Activated naive CD4-positive, alpha-beta T cell (primary cell): ENCODE measurements at places on chromosomes 4 and X.

- no peak for DNase-seq
Observed at GRCh38 chr4:159516556-159517140, 413.8 kb downstream of the RAPGEF2 start.

GRCh38 chr4:74874753-74875367 lies 58.1 kb upstream of the PARM1 start:
- no peak for DNase-seq

GRCh38 chr4:17324386-17324830 lies 187.5 kb downstream of the QDPR start:
- peak; percentile 6 for DNase-seq

DNA sequence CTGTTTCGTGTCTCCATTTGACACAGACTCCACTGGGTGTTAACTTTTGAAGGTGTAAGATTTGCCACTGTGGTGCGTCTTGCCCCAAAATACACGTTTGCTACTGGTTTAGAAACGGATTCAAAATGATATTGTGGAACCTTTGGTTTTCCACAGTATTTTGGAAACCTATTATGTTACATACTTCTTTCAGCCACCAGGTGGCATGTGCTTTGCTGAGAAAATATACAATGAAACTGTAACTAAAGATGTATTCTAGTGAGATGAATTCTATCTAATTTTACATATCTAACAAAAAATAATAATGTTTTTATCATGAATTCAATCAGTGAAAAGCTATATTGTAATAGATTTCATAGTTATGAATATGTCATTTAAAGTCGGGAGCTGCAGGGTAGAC lies 28.4 kb upstream of the SLITRK4 start:
- no peak for DNase-seq

DNA sequence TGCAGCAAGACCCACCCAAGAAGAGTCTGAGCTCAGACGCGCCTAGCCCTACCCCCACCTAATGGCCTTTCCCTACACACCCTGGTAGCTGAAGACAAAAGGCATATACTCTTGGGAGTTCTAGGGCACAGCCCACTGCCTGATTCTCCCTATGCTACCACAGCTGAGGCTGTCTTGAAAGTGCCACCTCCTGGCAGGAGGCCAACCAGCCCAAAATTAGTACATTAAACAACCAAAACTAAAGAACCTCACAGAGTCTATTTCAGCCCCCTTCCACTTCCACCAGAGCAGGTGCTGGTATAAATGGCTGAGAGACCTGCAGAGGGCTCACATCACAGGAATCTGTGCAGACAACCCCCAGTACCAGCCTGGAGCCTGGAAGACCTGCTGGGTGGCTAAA lies 119.1 kb downstream of the HMGN5 start:
- DNase-seq: no peak

DNA sequence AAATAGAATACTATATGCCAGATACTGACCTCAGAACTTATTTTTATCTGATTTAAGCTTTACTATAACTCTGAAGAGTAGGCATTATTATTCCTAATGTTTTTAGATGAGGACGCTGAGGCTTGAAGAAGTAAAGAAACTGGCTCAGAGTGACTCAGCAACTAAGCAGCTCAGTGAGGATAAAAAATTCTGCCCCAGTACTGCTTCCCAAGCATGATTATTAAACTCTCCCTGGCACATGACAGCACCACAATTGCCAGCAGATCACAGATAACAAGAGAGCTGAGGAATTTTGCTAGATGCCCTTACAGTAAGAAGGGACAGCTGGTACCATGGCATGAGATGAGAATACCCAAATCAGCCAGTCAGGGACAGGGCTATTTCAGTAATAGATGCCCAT lies 219.4 kb downstream of the NKX6-1 start:
- DNase-seq: no peak

DNA sequence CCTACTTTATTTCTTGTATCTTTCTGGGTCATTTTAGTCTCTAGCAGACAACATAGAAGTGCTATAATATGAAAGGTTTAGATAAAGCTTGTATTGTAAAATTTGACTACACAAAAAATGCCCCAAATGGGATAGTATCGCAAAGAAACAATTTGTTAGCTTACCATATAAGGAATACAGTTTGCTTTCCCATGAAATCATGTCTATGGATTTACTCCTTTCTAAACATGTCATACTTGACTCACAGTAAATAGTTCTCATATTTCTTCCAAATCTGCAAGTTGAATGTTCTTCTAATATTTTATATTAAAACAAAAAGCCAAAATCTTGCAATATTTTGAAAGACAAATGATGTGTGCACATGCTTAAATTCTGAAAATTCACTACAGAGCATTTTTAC lies 103.9 kb downstream of the PPA2 start:
- no peak for DNase-seq

GRCh38 chr4:76596713-76597112 lies 161.7 kb downstream of the SHROOM3 start:
- no peak for DNase-seq

DNA sequence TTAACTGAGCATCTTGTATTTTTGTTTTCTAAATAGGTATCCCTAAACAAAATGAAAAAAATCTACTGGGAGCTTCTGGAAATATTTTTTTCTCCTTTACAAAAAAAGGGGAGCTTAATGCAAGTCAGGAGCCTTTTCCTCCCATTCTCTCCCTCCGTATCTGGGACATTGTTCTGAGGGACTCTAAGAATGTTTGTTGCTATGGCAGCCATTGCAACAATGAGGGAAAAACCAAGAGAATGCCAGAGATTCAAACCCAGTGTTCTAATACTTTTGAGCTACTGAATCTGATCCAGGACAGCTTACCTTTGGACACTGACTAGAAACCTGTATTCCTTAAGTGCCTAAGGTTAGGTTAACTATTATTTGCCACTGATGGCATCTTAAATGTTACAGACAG lies 485.7 kb upstream of the HS3ST1 start:
- DNase-seq: no peak

DNA sequence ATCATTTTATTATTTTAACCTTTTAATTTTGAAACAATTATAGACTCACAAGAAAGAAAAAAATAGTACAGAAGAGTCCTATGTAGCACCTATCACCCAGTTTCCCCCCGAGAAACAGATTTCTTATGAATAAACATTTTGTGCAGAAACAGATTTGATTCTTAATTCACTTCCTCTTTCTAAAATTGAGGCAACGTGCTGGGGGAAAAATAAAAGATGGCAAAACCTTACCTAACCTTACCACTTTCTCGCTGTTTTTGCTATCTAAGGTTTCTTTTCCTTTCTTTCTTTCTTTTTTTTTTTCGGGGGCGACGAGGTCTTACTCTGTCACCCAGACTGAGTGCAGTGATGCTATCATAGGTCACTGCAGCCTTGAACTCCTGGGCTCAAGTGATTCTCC lies 4.3 kb upstream of the CLNK start:
- DNase-seq: no peak

DNA sequence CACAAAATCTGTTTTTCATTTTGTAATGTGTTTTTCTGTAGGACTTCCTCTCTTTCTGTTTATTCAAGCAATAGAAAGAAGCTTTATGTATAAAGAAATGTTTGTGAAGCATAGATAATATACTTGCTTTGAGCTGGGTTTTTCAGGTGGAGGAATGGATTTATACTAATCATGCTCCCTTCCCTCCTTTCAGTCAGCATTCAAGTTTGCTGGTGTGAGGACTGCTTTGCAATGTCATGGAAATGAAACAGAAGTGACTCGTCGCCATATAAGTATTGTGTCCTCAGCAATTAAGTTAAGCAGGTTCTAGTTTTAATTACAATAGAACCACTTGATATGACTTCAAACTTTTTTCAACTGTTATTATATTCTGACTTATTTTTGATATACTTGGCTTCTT lies 1447.1 kb downstream of the PCDH19 start:
- no peak for DNase-seq

- DNase-seq: no peak
Observed at GRCh38 chr4:122038896-122039295, 87.0 kb upstream of the TRPC3 start.

DNA sequence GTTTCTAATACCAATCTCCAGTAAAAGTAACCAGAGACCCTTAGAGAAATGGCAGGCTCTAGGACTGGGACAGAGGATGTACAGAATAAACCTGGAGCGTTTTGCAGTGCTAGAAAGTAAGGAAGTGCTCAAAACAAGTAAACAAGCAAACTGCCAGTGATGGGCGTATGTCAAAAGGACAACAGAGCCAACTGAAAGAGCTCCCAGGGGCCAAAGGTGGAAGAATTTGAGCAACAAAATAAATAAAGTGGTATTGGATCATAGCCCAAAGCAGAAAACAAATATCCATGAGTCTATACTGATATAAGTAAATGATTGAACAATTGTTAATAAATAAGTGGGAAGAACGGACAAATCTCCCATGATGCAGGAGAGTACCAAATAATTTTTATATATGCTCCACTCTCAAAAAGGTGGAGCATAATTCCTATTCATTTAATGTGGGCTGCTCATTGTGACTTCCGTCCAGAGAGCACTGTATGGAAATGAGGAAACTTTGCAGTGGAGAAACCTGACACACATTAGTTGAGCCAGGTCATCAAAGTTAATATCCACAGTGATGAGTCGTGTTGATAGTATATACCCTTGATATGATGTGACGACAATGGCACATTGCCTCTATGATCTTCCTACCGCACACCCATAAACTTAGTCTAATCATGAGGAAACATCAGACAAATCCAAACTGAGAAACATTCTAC lies 17.8 kb upstream of the SEPTIN11 start:
- DNase-seq: no peak

- no peak for DNase-seq
Observed at GRCh38 chr4:73451981-73452747, 16.1 kb downstream of the AFP start.

GRCh38 chr4:123673971-123674370 lies 277.4 kb downstream of the SPRY1 start:
- no peak for DNase-seq

DNA sequence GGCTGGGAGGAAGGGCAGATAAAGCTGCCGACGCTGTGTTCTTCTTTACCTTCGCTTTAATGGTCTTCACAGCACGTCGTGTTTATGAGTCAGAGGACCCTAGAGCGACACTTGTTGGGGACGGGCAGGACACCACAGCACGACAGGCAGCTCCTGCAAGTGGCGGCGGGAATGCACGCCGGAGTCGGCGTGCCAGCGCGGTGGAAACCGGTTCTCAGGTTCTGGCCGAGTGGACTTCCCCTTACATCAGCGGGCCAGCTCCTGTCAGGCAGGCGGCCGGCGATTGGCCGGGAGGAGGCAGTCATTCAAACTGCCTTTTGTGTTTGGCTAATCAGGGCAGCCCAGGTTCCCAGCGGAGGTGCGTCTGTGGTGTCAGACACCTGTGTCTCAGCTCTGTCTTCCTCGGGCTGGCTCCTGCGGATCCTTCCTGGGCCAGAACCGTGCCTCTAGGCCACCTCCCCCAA lies 150.9 kb downstream of the SHROOM3 start:
- DNase-seq: no peak
